ENCODE measurements at places on chromosomes 11 and 22.

GRCh38 chr11:121451986-121452608, at the start of gene SORL1:
TSS of gene SORL1 (plus strand) at chr11:121452314. CDS start at chr11:121452332, 18 bp downstream.
- no peak for DNase-seq

DNA sequence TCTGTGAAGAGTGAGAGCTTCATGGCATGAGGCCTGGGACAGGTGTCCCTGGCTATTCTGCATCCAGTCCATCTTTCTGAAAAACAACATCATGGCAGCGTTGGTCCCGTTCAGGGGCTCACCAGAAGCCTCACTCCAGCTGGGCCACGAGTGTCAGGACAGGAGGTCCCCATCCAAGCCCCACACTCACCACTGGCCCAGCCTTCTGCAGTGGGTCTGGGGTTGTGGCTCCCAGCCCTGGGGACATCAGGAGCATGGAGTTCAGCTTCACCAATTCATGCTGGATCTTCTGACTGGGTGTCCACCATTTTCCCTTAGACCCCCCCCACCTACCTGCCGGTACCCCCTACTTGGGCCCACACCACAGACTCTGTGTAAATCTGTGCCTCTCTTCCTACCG, 400.3 kb downstream of the BRD1 start:
- DNase-seq, result no peak

DNA sequence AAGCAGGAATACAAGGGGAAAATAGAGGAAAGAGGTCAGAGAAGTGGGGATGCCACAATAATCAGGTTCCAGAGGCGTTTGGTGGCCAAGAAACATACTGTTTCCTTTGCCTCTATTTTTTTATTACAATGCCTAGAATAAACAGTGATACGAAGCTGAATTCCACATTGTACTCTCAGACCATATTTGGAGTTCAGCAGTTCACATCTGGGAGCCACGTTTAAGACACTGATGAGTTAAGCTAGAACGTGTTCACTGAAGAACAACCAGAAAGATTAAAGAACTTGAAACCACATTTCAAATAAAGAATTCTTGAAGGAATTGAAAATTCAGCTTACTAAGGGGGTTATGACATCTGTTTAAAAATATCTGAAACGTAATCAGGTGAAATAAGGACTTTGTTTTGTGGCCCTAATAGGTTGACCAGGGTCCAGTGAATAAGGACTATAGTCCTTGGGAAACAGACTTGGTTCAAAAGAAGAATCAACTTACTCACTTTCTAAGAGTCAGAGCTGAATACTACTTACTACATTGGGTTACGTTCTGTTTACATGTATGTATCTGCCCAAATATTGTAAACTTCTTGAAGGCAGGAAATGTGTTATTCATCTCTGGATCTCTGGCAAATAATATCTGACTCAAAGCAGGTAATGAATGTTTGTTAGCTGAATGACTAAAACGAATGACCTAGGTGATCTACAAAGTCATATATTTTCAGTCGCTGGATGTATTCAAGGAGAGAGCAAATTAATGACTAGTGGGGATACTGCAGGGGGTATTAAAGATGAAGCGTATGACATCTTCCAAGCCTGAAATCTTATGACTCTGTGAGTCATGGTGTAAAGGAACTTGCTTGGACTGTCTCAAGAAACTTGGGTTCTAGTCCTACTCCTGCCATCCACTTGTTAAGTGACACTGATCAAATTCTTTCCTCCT, 247.0 kb upstream of the NARS2 start:
- DNase-seq, result no peak

DNA sequence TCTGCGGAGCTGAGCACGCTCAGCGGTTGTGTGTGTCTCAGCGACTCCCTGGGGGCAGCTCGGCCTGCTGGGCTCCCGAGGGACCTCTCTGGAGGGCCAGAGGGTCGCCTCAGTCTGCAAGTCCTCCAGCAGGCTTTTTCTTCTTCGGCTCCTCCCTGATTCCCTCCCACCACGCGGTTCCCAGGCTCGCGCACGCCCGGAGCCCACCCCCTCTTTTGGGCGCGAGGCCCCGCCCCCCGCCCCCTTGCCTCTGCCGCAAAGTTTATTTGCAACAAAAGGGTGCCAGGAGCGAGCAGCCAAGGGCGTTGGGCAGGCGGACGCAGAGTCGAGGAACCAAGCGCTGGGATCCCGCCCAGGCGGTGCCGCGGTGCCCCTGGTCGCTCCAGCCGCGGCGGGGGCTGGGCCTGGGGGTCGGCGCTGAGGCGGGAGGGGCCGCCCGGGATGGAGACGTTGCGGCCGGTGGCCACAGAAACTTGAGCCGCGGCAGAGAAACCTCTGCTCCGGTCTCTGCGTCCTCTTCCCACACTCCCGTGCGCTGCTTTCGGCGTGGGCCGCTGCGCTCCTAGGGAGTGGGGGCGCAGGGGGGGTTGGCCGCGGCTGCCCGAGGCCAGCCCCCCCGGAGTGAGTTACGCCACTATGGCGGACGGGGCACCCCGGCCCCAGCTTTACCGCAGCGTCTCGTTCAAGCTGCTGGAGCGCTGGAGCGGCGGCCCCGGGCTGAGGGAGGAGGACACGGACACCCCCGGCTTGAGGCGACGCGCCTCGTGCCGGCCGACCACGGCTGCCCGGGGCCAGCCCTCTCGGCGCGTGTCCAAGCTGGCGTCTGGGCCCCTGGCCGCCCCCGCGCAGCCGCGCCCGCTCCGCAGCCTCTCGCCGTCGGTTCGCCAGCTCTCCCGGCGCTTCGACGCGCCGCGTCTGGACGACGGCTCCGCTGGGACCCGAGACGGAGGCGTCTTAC, at the start of gene ARHGEF17:
TSS of gene ARHGEF17 (plus strand) at position 274 of the 958 bp plus-strand sequence. CDS start at position 637, 363 bp downstream.
- no peak for DNase-seq

- no peak for DNase-seq
These were observed 771.7 kb downstream of the TBC1D22A start for GRCh38 chr22:47533961-47534803.

GRCh38 chr22:22376352-22376706, 131.7 kb downstream of the VPREB1 start:
- no peak for DNase-seq

- DNase-seq, result no peak
These were observed 41.2 kb upstream of the GLYATL1 start for GRCh38 chr11:58898106-58898505.

DNA sequence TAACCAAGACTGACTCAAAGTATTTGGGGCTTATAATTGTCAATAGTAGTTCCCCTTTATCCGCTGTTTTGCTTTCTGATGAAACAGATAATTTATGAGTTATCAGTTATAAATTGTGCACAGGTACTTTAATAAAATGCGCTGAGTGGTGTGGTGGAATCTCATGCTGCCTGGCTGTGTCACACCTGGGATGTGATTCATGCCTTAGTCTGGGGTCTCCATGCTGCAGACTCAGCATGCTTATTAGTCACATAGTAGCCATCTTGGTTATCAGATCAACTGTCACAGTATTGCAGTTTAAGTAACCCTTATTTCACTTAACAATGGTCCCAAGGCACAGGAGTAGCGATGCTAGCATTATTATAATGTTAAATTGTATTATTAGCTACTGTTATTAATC, 995.2 kb downstream of the NTM start:
- DNase-seq, result no peak

All from stimulated activated CD4-positive, alpha-beta T cell treated with anti-CD3 and anti-CD28 coated beads, TNF-alpha, amount 100 ng/mL, for 24 hours (primary cell).